RWPE1 (cell line): ENCODE measurements at places on chromosomes 12 and 14.

GRCh38 chr14:26913786-26914185, 316.0 kb upstream of the NOVA1 start:
- DNase-seq = no peak

GRCh38 chr12:109596418-109597244, 23.0 kb downstream of the MVK start:
- no peak for DNase-seq

DNA sequence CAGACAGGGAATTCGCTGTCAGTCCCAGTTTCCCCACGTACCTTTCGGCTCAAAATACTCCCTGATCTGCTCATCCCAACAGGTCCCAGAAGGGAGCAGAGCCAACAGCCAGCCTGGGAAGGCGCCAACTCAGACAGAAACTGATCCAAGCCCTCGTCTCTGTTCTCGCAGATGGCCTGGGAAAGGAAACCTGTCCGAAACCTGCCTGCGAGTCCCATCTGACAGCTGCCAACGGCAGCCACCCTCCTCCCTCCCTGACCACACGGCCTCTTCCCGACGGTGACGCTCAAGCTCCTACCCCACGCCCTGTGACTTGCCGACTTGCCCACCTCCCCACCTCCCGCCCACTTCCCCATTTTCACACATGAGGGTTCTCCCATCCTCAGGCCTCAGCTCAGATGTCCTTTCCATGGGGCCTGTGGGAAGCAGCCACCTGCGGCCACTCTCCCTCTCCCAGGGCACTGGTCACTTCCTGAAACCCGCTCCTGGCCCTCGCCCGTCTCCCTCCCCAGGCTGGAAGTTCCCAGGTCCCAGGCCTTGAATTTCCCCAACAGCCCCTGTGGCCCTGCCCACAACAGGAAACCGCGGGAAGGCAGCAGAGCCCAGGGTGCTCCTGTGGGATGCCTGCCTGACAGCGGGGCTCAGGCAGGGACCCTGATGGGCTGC, 60.9 kb upstream of the FBRSL1 start:
- no peak for DNase-seq

- DNase-seq = peak; percentile 60
These were observed 17.4 kb upstream of the COL2A1 start for GRCh38 chr12:48021485-48022179.

- no peak for DNase-seq
These were observed 38.4 kb downstream of the TMEM132C start for GRCh38 chr12:128305336-128305892.

DNA sequence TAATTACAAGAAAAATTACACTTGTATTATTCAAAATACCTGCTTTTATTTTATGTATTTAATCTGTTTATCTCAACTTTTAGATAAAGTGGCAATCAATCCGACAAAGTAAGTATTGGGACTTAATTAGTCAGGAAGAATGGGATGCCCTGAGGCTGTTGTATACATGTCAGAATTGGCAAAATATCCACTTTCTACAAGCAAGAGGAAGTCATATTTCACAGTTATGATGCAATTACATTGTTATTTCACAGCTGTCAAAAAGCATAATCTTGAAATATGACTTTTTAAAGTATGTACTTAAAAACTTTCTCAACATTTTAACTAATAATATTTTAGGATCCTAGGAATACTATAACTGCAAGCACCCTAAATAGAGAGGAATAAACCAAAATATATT, 357.1 kb upstream of the MGAT4C start:
- peak; percentile 26 for DNase-seq

- no peak for DNase-seq
These were observed 6.9 kb upstream of the TSPAN8 start for GRCh38 chr12:71164568-71165197.

- DNase-seq = peak; percentile 57
These were observed 48.4 kb downstream of the MYRFL start for GRCh38 chr12:69873429-69873828.

GRCh38 chr12:41709012-41709411, 435.7 kb downstream of the GXYLT1 start:
- no peak for DNase-seq

DNA sequence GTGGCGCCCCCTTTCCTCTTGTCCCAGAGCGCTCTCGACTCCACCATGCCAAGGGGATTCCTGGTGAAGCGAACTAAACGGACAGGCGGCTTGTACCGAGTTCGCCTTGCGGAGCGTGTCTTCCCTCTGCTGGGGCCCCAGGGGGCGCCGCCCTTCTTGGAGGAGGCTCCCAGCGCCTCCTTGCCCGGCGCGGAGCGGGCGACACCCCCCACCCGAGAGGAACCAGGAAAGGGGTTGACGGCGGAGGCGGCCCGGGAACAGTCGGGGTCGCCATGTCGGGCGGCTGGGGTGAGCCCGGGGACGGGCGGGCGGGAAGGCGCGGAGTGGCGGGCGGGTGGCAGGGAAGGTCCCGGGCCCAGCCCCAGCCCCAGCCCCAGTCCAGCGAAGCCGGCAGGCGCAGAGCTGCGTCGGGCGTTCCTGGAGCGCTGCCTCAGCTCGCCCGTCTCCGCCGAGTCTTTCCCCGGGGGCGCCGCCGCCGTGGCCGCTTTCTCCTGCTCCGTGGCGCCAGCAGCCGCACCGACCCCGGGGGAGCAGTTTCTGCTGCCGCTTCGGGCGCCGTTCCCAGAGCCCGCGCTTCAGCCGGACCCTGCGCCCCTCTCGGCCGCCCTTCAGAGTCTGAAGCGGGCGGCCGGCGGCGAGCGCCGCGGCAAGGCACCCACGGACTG, 376 bp downstream of the INSM2 start:
- DNase-seq = no peak

- DNase-seq = peak; percentile 45
These were observed at the start of gene IGFBP6 for GRCh38 chr12:53097564-53098353. Gene IGFBP6, plus strand, starts transcription at chr12:53097667. Its CDS starts 51 bp downstream, at chr12:53097718.

DNA sequence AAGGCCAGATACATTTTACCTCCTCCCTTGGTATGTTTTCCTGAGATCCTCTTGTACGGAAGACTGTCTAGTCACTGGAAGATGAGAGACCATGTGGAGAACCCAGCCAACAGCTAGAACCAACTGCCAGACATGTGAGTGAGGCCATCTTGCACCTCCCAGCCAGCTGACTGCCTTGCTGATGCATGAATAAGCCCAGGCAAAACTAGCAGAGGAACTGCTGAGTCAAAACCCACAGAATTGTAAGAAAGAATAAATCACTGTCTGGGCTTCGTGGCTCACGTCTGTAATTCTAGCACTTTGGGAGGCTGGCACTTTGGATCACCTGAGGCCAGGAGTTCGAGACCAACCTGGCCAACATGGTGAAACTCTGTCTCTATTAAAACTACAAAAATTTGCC, 160.0 kb downstream of the TPH2 start:
- DNase-seq = no peak

GRCh38 chr12:75909714-75910656, 121.6 kb downstream of the PHLDA1 start:
- DNase-seq = no peak

GRCh38 chr12:94819011-94819410, 168.7 kb upstream of the TMCC3 start:
- no peak for DNase-seq

DNA sequence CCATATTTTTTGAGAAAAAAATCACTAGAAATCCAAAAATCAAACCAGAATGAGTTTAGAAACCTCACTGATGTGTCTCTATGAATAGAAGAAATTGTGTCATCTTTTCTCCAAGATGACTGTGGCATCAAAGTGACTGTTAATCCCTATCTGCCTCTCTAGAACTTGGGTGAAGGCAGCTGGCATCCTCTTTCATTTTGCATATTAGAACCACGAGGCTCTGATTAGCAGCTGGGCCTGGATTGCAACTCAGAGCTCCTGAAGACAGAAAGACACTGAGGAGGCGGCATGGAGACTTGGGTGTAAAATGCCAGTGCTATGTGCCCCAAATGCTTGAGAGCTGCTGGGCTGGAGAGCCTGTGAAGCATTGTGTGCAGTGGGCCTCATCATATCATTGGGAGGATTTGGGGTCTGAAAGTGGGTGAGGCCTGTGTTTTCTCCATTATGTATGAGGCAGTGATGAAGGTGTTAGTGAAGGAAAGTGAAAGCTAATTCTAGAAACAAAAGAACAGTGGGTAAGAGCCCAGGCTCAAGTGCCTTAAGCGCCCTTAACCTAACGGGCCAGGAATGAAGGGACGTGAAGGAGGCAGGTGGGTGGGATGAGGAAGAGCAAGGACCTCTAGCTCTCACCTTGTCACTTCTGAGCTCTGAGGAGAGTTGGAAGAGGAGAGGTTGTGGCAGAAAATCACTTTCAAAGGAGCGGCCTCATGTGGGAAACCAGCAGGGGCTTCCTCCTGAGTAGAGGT, 26.2 kb downstream of the NKX2-8 start:
- DNase-seq = no peak

GRCh38 chr12:22325218-22325617, 9.3 kb downstream of the ST8SIA1 start:
- no peak for DNase-seq

DNA sequence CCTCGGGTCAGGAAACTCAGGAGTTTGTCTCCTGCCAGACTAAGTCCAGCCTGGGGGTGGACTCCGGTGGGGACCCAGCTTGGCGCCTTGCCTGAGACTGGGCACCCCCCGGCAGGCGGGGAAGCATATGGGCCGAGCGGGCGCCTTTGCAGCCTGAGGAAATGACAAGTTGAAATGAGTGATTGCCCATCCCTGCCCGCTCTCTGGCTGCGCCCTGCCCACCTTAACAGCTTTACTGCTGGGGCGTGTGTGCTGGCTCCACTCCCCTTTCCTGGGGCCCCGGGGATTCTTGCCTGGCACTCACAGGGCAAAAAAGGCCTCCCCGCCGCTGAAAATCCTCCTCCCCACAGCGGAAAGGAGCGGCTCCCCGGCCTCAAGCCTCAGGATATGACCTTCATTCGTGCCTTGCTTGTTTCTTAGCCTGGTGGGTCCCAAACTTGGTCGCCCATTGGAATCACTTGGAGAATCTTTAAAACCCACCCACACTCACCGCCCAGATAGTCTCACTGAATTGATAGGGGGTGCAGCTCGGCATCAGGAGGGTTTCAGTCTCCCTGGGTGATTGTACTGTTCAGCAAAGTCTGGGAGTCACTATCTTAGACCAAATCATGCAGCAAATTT, 1.5 kb downstream of the RFLNA start:
- no peak for DNase-seq

GRCh38 chr12:49678711-49679110, 28.5 kb downstream of the FMNL3 start:
- DNase-seq = no peak

- no peak for DNase-seq
These were observed 12.4 kb upstream of the PCNX1 start for GRCh38 chr14:70894868-70895267.

DNA sequence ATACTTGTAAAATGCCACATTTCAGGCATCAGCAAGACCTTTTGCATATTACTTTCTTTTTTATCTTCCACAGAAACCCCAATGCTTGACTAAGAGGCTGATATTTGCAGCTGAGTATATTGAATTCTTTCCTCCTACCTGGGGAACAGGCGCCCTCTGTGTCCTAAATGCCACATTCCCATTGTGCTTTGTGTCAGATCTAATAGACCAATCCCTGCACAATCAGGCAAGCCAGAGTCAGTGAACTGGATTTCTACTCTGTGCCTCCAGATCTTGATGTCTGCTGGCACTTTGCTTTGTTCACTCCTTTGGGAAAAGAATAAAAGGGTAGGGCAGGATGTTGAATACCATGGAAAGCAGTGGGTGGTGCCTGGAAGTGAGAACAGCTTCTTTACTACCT, 22.4 kb upstream of the TAS2R42 start:
- DNase-seq = no peak

DNA sequence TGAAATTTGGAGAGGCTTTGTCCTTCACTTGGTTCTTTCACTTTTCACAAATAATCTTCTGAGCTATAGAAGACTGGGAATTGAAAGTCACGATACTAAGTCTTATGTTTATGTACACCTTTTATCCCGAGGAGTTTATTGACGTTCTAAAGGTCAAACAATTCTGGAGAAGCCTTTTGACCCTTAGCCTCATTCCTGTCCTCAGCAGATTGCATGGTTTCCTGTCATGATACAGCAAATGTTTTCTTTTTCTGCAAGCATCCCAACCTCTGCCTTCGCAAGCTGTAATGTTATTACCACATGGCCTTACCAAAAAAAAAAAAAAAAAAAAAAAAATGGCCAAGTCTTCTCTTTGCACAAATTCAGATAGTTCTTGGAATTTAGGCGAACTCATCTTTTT, 411.7 kb upstream of the FLRT2 start:
- DNase-seq = no peak

DNA sequence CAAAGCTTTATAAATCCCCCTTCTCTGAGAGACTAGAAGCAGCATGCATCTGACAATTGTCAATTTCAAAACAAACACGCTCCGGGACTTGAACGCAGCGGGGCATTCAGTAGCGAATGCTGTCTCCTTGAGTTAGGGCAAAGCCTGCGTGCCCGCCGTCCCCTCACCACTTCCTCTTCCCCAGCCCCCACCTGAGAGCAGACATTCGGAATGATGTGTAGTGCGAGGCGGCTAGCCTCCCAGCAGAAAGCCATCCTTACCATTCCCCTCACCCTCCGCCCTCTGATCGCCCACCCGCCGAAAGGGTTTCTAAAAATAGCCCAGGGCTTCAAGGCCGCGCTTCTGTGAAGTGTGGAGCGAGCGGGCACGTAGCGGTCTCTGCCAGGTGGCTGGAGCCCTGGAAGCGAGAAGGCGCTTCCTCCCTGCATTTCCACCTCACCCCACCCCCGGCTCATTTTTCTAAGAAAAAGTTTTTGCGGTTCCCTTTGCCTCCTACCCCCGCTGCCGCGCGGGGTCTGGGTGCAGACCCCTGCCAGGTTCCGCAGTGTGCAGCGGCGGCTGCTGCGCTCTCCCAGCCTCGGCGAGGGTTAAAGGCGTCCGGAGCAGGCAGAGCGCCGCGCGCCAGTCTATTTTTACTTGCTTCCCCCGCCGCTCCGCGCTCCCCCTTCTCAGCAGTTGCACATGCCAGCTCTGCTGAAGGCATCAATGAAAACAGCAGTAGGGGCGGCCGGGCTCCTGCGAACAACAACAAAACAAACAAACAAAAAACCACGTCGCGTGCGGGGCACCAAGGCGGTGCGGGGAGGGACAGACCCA, 2.2 kb downstream of the PRMT8 start:
- DNase-seq = no peak
